Hepatocyte (in vitro differentiated cells): ENCODE measurements at places on chromosomes 3 and 15. TPM values are rescaled to one million over a fixed set of nuclear protein-coding genes. Genes with fewer than 3 reads are reported as not detected.

LNP1 gene
- 1.1 and 1.9 TPM in 2 replicates for polyA plus RNA-seq

CCR3 gene
- 0.12 TPM in 1 of 2 replicates, not detected in the other for polyA plus RNA-seq

SERPINI2 gene
- polyA plus RNA-seq = not detected in 2 replicates

GREM1 gene
- polyA plus RNA-seq = 1.5 and 3.1 TPM in 2 replicates

CHRNA5 gene
- polyA plus RNA-seq = 1.1 and 1.5 TPM in 2 replicates

CCDC54 gene
- 0.52 and 0.89 TPM in 2 replicates for polyA plus RNA-seq

CD86 gene
- polyA plus RNA-seq = 0.13 TPM in 1 of 2 replicates, not detected in the other

CA12 gene
- polyA plus RNA-seq = 16.6 and 23.5 TPM in 2 replicates

EPHB1 gene
- polyA plus RNA-seq = 4.5 and 5.6 TPM in 2 replicates

- H3K4me3 ChIP-seq = no peak overlapping the region
- H3K36me3 ChIP-seq = no peaks in the 10 kb centered on the region
- H3K27ac ChIP-seq = no peak overlapping the region
- no peak for DNase-seq
- H3K27me3 ChIP-seq = no peaks in the 10 kb centered on the region
Observed at GRCh38 chr3:108239082-108239481, 16.9 kb upstream of the IFT57 start.

DNA sequence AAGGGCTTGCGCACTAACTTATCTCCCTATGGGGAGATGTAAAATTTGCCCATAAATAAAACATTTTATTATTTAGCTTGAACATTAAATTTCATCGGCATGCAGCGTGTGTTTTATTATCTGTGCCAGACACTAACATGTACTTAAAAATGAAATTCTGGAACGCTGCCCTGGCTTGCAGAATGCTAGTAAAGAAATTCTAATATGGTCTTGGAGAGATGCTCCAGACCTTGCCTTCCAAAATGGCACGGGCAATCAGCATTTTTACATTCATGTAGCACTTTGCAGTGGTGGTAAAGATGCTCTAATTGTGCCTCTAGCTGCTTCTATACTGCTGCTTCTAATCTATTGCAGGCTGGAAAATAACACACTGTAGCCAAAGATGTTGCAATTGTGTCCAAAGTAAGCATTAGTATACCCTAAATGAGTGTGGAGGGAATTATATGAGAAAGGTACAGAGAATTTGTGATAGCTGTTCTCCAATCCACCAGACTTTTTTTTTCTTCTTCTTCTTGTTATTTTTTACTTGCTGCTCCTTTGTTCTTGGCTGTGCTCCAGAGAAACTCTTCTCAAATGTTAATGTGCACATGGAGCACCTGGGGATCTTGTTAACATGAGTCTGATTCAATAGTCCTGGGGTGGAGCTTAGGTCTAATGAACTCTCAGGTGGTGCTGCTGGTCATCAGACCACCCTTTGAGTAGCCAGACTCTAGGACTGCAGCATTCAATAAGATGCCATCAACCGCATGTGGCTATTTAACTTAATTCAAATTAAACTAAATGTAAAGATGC lies 47.3 kb downstream of the CRABP1 start:
- DNase-seq = peak; percentile 38
- H3K27ac ChIP-seq = peak overlapping the region; percentile 51
- H3K4me3 ChIP-seq = no peak overlapping the region
- H3K27me3 ChIP-seq = no peaks in the 10 kb centered on the region

GRCh38 chr3:184068344-184068743 lies 15.5 kb downstream of the HTR3C start:
- no peak overlapping the region for H3K27ac ChIP-seq
- no peaks in the 10 kb centered on the region for H3K36me3 ChIP-seq
- H3K4me3 ChIP-seq = no peak overlapping the region
- no peaks in the 10 kb centered on the region for H3K4me1 ChIP-seq

GRCh38 chr3:127846576-127846975 lies 24.3 kb upstream of the MGLL start:
- H3K27me3 ChIP-seq = no peaks in the 10 kb centered on the region
- no peaks in the 10 kb centered on the region for H3K36me3 ChIP-seq
- no peaks in the 10 kb centered on the region for H3K4me1 ChIP-seq

GRCh38 chr15:68503791-68504680 lies 72.1 kb upstream of the ITGA11 start:
- H3K36me3 ChIP-seq = no peaks in the 10 kb centered on the region
- H3K4me3 ChIP-seq = no peak overlapping the region
- H3K27ac ChIP-seq = no peak overlapping the region
- H3K27me3 ChIP-seq = no peaks in the 10 kb centered on the region
- H3K4me1 ChIP-seq = no peaks in the 10 kb centered on the region

DNA sequence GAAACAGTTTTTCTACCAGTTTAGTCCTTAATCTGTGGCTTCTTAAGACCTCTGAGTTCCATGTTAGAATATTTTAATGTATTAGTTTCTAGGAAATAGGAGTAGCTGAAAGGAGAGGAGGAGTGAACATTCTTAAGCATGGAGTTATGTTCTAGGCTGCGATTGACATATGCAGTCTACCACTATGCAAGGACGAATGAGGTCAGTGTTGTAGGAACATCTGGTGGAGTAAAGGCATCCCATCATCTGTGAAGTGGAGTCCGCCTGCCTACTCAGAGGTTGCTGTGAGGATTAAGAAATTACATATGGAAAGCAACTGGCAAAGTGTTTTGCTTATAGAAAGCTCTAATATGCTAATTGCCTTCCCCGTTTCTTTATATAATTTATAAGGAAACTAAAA lies 45.1 kb downstream of the SNAPC5 start:
- H3K27ac ChIP-seq = no peak overlapping the region
- H3K36me3 ChIP-seq = no peaks in the 10 kb centered on the region
- H3K27me3 ChIP-seq = no peaks in the 10 kb centered on the region

GRCh38 chr3:101536266-101536665 lies 23.3 kb upstream of the SENP7 start:
- no peaks in the 10 kb centered on the region for H3K36me3 ChIP-seq
- H3K4me3 ChIP-seq = no peak overlapping the region
- no peak overlapping the region for H3K27ac ChIP-seq
- DNase-seq = no peak

DNA sequence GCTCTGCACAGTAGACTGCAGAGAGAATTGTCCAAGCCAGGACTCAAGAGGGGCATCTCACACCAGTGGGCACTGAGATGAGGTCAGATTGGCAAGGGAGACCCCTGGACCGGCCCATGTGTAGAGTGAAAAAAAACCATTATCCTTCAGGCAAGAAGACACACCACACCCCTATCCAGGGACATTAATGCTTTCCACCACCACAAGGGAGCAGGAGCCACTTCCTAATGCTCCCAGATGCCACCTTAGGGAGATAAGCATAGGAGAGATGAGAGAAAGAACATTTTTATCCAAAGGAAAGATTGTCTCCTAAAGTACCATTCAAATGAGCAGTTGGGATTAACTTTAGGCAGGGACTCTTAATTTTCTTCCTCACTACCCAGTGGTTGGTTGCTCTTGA lies 109.6 kb upstream of the PTX3 start:
- H3K27me3 ChIP-seq = no peaks in the 10 kb centered on the region
- no peaks in the 10 kb centered on the region for H3K4me1 ChIP-seq
- no peak overlapping the region for H3K27ac ChIP-seq
- H3K4me3 ChIP-seq = no peak overlapping the region
- no peaks in the 10 kb centered on the region for H3K36me3 ChIP-seq

DNA sequence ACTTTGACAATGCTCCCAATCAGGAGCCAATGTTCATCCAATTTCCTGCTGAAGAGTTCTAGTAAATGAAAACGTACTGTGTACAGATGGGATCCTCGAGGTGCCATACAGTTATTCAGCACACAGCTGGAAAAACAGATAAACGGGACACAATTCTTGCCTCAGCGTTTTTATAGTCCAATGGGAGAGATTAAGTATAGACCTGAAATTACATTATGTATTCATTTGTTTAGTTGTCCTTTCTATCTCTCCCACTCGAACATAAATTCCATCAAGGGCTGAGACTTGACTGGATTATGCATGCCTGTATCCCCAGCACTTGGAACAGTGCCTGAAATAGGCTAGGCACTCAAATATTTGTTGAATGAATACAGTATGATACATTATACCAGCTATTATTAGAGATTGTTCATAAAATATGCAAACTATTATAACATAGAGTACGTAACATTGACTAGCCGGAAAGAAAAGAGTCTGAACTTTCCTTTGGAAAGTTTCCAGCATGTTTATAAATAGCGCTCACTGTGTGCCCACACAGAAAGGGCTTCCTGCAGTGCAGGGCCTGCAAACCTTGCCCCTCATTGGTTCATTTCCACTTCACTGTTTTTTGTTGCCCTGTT lies 27.4 kb upstream of the SNTN start:
- H3K27me3 ChIP-seq = no peaks in the 10 kb centered on the region
- H3K36me3 ChIP-seq = no peaks in the 10 kb centered on the region
- no peak overlapping the region for H3K27ac ChIP-seq
- H3K4me1 ChIP-seq = no peaks in the 10 kb centered on the region

DNA sequence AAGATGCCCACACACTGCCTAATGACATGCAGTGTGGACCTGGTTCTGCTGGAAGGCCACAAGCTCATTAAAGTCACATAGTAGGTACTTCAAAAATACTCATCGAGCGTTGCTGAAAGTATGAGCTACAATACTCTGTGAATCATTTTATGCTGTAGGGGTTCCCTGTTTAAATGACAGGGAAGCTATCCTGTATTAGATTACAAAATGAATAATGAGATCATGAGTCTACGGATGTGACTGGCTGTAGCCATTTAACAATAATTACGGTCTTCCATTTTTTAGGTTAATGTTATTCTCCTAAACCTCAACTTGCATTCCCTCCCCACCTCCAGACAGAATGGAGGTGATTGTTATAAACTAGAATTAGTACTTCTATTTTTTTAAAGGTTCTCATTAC lies 128.2 kb upstream of the FAM3D start:
- H3K4me1 ChIP-seq = no peaks in the 10 kb centered on the region
- H3K4me3 ChIP-seq = no peak overlapping the region
- DNase-seq = no peak
- no peaks in the 10 kb centered on the region for H3K27me3 ChIP-seq
- H3K27ac ChIP-seq = no peak overlapping the region
- no peaks in the 10 kb centered on the region for H3K36me3 ChIP-seq

- peak; percentile 78 for DNase-seq
- H3K27ac ChIP-seq = peak overlapping the region; percentile 100
- no peaks in the 10 kb centered on the region for H3K27me3 ChIP-seq
- H3K4me1 ChIP-seq = peaks cover 26% of the 10 kb centered on the region
Observed at GRCh38 chr3:152269056-152269830, 514 bp downstream of the MBNL1 start.

DNA sequence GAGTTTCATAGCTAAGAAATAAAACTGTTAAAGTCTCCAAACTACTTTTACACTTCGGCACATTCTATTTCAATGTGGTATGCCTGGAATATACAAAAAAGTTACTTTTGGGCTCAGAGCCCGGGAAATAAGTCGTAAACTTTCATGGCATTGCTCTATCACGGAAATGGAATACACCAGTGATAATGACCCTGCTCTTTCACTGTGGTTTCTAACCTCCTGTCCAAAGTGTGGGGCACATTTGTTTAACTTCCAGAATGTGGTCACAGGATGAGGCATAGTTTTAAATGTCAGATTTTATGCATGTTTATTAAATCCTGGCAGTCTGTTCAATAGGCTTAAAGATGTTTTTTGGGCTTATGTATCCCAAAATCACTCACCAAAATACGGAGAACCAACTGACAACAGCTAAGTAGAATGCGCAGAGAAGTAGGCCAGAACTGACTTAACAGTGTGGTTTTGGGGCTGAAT lies 5.1 kb downstream of the CXCR6 start:
- H3K27me3 ChIP-seq = no peaks in the 10 kb centered on the region
- H3K27ac ChIP-seq = peak overlapping the region; percentile 27
- H3K4me3 ChIP-seq = no peak overlapping the region
- H3K36me3 ChIP-seq = peaks cover 3% of the 10 kb centered on the region
- no peak for DNase-seq
- H3K4me1 ChIP-seq = peaks cover 14% of the 10 kb centered on the region

GRCh38 chr3:164883171-164883570 lies 195.1 kb downstream of the SI start:
- DNase-seq = no peak
- H3K27me3 ChIP-seq = no peaks in the 10 kb centered on the region
- H3K36me3 ChIP-seq = no peaks in the 10 kb centered on the region
- no peak overlapping the region for H3K4me3 ChIP-seq

DNA sequence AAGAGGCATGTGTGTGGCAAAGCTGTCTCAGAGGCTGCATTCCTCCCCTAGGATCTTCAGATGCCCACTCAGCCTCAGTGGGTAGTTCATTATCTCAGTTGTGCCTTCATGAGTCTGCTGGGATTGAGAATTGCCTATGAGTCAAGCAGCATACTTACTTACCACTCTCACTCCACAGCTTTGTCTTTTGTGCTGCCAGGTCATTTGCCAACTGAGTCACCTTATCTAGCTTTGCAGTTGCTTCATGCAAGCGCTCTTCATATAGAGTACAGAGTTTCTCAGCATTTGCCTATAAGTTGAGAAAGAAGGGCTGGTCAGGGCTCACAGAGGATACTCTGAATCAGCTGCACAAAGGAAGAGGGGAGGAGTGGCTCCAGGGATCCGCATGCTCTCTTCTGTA lies 89.5 kb downstream of the MYH15 start:
- no peak for DNase-seq
- no peak overlapping the region for H3K27ac ChIP-seq
- H3K27me3 ChIP-seq = no peaks in the 10 kb centered on the region
- no peaks in the 10 kb centered on the region for H3K36me3 ChIP-seq

DNA sequence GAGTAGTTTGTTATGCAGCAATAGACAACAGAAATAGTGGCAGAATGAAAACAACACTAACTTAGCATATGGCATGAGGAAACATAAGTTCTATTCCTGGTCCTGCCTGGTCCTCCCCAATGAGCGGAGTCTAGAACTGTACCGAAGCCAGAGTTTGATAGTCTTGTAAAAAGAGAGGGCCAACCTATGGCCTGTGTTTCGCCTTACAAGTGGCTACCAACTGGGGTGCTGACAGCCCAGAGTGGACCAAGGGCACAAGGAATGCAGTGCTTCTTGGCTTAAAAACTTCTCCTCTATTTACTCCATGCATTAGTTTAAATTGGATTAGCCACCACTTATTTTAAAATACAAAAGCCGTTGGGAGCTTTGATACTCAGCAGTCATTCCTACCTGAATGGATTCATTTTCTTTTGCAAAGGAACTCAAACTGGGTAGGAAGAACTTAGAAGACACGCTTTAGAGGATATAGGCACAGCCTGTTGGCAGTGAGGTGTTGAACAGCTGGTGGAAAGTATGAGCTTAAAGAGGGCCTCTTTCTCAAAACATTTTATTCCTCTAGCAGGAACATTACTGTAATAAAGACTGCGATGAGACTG lies 302.9 kb downstream of the PLCL2 start:
- peaks cover under 1% of the 10 kb centered on the region for H3K4me1 ChIP-seq
- H3K27ac ChIP-seq = no peak overlapping the region
- no peak for DNase-seq

GRCh38 chr3:81218023-81218422 lies 543.4 kb downstream of the GBE1 start:
- H3K27me3 ChIP-seq = no peaks in the 10 kb centered on the region
- no peaks in the 10 kb centered on the region for H3K36me3 ChIP-seq

- no peak overlapping the region for H3K27ac ChIP-seq
- no peak for DNase-seq
- no peaks in the 10 kb centered on the region for H3K27me3 ChIP-seq
- H3K4me3 ChIP-seq = no peak overlapping the region
- no peaks in the 10 kb centered on the region for H3K36me3 ChIP-seq
Observed at GRCh38 chr3:60154011-60154410, 1097.2 kb downstream of the FHIT start.
